ENCODE measurements at places on chromosomes 16 and 17.

GRCh38 chr17:51154176-51154575, 817 bp downstream of the NME1 start:
- DNase-seq, result no peak

DNA sequence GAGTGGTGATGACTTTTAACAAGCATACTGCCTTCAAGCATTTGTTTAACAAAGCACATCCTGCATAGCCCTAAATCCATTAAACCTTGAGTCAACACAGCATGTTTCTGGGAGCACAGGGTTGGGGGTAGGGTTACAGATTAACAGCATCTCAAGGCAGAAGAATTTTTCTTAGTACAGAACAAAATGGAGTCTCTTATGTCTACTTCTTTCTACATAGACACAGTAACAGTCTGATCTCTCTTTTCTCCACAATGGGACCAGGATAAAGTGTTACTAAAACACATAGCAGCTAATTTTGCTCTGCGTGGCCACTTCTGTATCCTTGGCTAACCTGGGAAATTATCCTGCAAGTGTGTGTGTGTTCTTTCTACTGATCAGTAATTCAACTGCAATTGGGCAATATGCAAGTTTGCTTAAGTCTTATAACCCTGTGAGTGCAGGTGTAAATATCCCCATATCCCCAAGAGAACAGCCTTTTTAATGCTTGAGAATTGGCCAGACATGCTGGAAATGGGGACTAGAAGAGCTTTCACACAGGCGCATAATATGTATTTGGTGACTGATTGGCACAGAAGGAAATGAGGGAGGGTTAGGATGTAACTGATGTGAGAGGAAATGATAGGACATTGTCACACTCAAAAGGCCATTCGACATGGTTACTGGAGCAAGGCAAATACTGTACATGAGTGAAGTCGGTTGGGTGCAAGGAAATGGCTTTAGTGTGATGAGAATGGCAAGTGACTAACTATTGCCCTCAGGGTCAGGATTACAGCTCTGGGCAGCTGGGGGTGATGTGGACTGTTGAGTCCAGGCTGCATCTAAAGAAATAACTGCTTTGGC, 10.8 kb upstream of the ANKS4B start:
- no peak for DNase-seq

GRCh38 chr16:13961099-13961811, 41.3 kb downstream of the ERCC4 start:
- DNase-seq, result no peak

DNA sequence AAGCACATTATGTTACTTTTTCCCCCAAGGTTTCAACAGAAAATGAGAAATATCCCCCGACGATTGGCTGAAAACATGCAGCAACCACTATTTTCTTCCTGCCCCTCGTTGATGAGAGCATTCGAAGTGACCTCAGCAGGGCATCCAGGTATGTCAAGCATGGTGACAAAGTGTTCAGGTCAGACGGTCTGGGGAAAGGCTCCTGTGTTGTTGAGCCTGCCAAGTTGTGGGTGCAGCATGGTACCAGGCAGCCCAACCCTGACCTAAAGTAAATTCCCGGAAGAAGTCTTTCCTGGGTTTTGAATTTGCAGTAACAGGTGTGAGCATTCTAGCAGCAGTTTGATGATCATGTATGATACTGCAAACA, 51.7 kb upstream of the SEC14L1 start:
- no peak for DNase-seq

DNA sequence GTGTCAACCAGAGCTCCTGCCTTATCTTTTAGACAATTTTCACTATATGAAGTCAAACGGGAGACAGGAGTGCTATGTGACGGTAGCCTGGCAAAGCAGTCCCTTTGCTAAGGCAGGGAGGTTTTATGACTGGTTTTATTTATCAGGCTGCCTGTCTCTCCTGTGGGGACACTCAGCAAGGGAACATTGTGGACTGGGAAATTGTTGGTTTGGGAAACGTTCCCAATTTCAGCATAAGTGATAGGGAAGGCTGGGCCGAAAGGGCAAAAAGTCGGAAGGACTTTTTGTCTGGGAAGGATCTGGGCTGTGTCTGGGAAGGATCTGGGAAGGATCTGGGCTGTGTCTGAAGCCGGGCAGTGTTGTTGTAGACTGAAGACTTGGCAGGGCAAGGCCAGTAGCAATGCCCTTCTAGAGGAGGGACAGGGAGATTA, 211.2 kb downstream of the PARN start:
- no peak for DNase-seq

DNA sequence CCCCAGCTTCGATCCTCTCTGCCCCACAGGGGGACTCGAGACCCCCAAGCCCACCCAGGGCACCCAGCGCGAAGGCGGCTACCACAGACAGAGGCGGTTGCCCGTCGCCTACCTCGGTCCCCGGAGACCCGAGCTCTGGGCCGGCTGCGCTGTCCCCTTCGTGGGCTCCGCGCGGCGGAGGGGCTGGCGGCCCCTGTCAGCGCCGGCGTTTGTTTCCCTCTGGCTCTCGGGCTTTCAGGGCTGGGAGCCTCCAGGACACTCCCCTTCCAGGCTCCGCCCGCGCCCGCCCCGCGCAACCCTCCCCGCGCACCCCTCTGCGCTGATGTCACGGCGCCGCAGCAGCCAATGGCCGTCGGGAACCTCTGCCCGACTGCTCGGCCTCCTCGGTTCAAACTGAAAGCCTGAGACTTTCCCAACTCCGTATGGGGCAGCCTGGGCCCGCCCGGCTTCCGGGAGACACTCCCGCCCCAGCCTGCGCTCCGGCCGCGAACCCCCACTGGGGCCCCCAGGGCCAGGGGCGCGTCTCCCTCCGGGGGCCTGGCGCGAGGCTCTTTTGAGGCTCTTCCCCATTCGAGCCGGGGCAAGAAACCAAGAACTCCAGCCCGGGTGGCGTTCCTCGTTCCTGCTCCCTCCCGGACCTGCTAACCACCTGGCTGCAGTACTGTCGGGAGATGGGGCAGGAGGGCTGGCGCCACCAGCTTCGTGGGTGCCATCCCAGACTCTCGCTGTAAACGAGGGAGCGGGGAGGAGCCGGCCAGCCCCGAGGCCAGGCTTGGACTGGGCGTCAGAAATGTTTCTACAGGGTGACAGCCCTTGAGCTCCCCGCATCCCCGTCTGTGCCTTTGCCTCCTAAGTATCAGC, at the start of gene CDC42EP4:
CDC42EP4 (minus strand) TSS at position 221 of the 861 bp plus-strand sequence. CDS start 25,501 bp downstream, outside the sequence.
- peak; percentile 75 for DNase-seq

GRCh38 chr17:5563456-5563855, 20.9 kb downstream of the NLRP1 start:
- DNase-seq, result no peak

DNA sequence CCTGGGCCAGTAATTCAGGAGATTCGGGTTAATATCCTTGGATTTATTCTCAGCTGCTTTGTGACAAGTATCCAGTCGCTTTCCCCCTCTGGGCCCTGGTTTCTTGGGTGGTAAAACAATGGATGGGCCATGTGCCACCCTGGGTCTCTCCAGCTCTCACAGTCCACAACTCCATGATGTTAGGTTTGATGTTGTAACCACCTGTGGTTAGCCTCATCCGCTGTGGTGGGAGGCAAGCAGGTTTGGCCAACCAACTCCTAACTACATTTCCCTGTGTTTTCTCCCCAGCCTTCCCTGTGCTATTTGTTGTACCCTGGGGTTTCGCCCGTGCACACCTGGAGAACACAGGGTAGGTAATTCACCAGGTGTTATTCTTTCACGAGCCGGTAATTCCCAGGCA, 35.1 kb downstream of the GLP2R start:
- no peak for DNase-seq

DNA sequence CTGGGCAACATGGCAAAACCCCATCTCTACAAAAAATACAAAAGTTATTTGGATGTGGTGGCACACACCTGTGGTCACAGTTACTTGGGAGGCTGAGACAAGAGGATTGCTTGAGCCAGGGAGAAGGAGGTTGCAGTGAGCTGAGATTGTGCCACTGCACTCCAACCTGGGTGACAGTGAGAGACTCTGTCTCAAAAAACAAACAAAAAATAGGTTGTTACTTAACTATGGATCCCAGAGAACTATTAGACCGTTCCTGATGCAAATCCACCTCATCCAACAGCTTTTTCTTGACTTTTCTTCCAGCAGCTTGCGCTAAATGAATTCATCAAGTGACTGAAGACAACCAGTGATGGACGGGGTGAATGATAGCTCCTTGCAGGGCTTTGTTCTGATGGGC, at the start of gene OR2C1:
OR2C1 (plus strand) TSS at position 301 of the 400 bp plus-strand sequence; CDS start at position 353, 52 bp downstream.
- no peak for DNase-seq

GRCh38 chr16:15919331-15919730, 30.1 kb upstream of the ABCC1 start:
- DNase-seq, result no peak

GRCh38 chr16:8630255-8630953, 8.9 kb downstream of the METTL22 start:
- DNase-seq, result no peak

DNA sequence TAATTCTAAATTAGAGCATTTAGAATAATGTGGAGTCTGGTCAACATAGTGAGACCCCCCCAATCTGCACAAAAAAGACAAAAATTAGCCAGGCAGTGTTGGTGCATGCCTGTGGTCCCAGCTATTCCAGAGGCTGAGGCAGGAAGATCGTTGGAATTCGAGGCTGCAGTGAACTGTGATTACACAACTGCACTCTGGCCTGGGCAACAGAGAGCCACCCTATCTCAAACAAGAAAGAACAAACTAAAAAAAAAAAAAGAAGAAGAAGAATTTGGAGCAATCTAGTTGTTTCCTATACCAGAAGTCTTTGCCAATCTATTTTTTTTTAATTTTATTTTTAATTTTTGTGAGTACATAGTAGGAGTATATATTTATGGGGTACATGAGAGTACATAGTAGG, 6.0 kb downstream of the CETP start:
- DNase-seq, result no peak

DNA sequence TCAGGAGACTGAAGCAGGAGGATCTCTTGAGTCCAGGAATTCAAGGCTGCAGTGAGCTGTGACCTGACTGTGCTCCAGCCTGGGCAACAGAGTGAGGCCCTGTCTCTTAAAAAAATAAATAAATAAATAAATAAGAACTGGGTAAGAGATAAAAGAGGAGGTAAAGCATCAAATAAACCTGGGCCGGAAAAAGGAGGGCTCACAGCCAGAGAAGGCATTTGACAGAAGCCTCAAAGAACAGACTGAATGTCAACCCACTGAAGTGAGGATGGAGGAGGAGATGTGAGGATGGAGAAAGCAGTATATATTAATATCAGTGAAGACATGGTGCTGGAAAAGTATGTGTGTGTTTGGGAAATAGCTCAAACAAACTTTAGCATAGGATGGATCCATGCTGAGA, 6.1 kb downstream of the NOG start:
- DNase-seq, result no peak

- no peak for DNase-seq
Measured at GRCh38 chr17:74216505-74216904, 3.1 kb downstream of the TTYH2 start.
